Fibroblast of lung (primary cell): ENCODE measurements at places on chromosomes 12 and 14. TPM values are rescaled to one million over a fixed set of nuclear protein-coding genes. Genes with fewer than 3 reads are reported as not detected.

DNA sequence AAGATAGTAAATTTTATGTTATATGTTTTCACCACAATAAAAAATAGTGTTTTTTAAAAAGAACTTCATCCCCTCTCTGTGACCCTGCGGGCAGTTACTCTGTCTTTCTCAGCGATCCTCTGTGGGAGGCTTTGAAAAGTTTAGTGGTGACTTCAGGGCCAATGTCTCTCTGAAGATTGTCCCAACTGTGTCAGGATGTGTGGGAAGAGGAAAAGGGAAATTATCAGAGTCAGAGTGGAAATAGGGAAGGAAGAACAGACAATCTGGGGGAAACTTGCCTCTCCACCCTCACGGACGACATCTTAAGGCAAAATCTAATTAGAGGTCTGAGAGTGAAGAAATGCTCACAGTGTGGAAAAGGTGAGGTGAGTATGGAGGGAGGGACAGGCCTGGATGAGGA lies 3.5 kb upstream of the OR10P1 start:
- no peak for DNase-seq

GRCh38 chr12:105352052-105352451 lies 21.6 kb downstream of the C12orf75 start:
- no peak for DNase-seq

GRCh38 chr12:93094988-93095737 lies 166.1 kb upstream of the EEA1 start:
- DNase-seq, result peak; percentile 30

- DNase-seq, result no peak
Measured at GRCh38 chr12:61757831-61758505, 502.2 kb upstream of the USP15 start.

LRCOL1 gene
- total RNA-seq, result 0.17 TPM in 1 of 2 replicates, not detected in the other

DNA sequence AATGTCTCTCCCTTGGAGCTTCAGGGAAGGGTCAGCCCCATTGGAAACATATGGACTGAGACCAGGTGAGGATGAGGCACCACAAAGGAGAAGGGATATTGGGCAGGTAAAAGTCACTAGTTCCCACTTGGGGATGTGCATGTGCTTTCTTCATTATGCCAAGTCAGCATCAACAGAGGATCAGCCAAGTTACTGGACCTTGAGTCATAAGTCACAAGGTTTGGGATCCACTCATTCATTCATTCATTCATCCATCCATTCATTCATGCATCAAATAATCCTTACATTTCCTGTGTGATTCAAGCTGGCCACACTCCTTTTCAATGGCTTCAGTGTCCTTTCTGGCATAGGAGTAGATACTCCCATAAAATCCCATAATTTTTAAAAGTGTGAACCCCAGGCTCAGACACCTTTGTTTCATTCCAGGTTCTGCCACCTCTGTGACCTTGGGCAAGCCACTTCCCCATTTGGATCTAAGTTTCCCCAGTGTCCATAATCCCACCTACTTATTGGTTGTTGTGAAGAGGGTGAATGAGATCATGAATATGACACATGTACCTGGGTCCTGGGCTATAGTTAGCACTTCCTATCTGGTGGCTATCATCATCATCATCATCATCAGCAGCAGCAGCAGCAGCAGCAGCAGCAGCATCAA lies 162.1 kb upstream of the LHX5 start:
- no peak for DNase-seq

GRCh38 chr12:1464925-1465324 lies 129.5 kb downstream of the FBXL14 start:
- DNase-seq, result no peak

PPFIA2 gene
- 0.26 and 2.1 TPM in 2 replicates for total RNA-seq

GRCh38 chr14:68479247-68479646 lies 313.6 kb downstream of the ZFP36L1 start:
- no peak for DNase-seq

DNA sequence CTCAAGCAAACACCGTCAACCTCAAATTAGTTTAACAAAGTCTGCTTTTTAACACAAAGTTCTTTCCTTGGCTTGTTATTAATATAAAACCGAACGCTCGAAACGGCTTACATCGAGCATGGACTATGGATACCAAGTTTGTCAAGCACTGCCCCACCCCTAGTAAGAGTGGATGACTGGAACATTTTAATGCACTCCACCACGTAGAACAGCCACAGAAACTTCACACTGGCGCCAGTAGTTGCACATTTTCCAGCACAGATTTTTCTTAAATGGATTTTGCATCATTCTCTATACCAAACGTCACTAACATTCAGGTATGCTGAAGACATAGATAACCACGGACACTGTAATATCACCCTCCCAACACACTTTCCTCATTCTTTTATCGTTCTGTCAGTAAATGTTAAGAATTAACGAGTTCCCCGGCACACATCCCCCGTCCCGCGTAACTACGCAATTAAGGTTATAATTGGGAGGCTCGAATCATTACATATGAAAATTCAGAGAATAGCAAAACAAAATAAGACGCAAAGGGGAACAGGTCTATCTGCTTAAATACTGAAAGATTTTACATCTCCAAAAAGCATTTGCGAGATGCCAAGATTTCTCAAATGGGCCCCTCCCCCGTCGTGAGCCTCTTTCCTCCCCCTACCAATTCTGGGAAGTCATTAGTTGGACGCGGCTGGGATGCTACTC lies 990 bp downstream of the FERMT2 start:
- DNase-seq, result peak; percentile 70

SPTLC2 gene
- 16.9 and 22.8 TPM in 2 replicates for total RNA-seq

ANKS1B gene
- 0.51 and 0.83 TPM in 2 replicates for total RNA-seq

SYCP3 gene
- 0.17 and 0.26 TPM in 2 replicates for total RNA-seq

GRCh38 chr12:43331935-43332334 lies 220.1 kb downstream of the ADAMTS20 start:
- DNase-seq, result no peak

DNA sequence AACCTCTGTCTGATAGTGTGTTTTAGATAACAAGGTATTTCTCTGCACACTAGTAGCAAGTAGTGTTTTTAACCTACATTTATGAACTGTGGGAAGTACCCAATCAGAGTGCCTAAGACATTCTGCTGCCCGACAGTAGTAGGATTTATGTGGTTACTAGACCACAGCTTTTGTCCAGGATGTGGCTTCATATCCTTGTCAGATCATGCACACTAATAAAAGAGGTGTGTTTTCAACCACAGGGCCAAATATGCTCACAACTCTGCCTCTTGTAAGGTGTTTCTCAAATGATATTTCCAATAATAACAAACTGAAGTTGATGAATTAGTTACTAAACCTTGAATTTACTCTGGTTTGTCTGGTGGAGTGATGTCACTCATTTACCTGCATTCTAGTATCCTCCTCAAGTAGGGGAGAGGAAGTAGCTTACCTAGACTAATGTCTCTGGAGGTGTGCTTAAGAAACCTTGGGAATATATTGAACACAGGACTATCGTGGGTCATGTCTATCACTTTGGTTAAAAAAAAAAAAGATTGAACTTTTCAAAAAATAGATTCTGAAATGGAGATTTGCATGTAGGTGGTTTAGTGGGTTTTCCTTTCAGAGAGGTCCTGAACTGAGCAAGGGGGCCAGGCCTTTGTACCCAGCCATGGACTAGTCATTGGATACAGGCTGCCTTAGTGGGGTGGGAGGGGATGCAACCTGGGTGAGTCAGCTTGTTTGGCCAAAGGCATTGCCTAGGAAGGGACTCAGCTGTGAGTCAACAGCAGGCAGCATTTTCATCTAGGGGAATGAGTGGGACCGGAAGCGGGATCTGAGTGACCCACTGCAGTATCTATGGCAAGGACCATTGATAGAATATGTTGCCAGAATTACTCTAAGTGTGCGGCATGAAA lies 14.1 kb downstream of the FBXW8 start:
- DNase-seq, result peak; percentile 92

GRCh38 chr12:69835081-69835480 lies 10.1 kb downstream of the MYRFL start:
- no peak for DNase-seq

- DNase-seq, result no peak
Measured at GRCh38 chr14:68571114-68571591, 221.7 kb downstream of the ZFP36L1 start.

MYH7 gene
- not detected in 2 replicates for total RNA-seq

GRCh38 chr14:67620217-67620785 lies 581 bp downstream of the ARG2 start:
- DNase-seq, result no peak

PLXNC1 gene
- 49.6 and 86.9 TPM in 2 replicates for total RNA-seq
